ENCODE measurements at places on chromosomes 7 and 10.

- no peak for DNase-seq
Observed at GRCh38 chr7:91050677-91051076, 213.6 kb upstream of the FZD1 start.

- no peak for DNase-seq
Observed at GRCh38 chr7:27686315-27686714, 23.6 kb upstream of the HIBADH start.

DNA sequence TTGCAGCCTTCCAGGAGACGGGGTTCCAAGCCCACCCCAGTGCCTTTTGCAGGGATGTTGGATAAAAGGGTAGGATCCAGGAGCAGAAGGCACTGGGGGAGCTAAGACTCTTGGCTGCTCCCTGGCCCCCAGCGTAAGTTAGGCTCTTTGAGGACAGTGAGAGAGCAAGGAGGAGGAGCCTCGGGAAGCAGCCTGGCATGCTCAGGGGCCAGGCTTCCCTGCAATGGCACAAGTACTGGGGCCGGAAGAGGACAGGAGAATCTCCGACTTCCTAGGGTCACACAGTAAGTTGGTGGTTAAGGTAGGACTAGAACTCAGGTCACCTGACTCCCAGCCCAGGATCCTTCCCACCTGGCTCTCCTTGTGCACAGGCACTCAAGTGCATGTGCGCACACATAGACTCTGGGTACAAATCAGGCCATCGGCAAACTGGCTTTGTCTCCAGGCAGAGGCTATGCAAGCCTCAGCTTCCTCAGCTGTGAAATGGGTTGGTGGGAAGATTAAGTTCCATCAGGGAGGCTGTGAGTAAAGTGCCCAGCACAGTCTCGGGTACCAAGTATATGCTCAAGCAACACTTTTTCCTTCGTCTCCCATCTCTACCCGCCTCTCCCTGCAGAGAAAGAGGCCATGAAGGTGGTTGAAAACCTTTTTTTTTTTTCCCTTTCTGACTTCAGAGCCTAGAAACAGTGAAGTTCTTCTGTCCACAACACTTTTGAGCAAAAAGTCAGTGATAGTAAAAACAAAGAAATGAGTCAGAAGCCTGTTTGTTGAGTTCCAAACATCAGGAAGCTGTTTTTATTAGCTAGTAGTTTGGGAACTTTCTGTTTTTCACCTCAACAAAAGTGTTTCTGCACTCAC, 79.1 kb downstream of the NEURL1 start:
- DNase-seq, result no peak

DNA sequence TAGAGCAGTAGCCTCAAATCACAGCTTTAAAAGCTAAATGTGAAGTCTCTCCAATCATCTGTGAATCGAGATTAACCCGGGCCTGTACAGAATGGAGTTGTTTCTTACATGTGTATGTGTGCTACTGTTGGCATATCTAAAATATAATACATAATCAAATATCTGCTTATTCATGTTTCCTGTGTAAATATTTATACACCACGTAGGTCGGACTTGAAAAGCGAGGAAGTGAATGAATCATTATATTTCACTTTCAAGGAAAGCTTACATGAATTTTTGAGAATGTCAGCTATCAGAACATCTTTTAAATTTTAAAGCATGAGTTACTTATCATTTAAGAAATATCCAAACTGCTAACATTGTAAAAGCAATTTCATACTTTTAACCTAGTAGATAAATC, 233.3 kb downstream of the SLC25A13 start:
- DNase-seq, result no peak

DNA sequence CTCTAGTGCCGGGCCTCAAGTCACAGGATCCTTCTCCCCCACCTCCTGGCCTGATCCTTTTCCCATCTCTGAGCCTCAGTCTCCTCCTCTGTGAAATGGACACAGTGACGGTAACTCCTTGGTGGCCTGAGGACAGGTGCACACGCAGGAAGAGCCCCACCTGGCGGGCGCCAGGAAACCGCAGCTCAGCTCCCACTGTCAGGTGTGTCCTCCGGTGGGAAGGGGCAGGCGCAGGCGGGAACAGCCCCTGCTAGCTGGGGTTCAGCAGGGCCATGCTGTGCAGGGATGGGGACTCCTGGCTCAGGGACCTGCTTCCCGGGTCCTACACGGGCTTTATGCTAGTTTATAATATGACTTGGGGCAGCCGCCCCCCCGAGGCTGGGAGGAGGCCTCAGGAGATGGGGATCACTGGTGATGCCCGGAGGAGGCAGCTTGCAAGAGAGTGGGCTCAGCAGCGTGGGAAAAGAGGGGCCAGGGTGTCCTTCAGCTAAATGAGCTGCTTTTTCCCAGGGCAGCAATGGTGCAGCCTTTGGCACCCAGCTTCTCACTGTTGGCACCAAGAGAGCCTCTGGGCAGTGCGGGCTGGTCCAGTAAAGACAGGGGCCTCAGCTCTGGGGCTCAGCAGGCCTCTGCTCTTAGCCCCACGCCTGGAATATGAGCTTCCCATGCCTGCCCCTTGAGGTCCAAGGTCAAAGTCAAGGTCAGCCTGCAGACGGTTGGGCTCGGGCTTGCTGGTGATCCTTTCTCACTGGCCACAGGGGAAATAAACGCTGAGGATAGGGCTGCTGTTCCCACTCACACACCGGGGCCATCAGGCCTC, 68.0 kb upstream of the FAM20C start:
- DNase-seq, result no peak

- no peak for DNase-seq
Observed at GRCh38 chr7:18177815-18178660, 150.4 kb upstream of the PRPS1L1 start.

DNA sequence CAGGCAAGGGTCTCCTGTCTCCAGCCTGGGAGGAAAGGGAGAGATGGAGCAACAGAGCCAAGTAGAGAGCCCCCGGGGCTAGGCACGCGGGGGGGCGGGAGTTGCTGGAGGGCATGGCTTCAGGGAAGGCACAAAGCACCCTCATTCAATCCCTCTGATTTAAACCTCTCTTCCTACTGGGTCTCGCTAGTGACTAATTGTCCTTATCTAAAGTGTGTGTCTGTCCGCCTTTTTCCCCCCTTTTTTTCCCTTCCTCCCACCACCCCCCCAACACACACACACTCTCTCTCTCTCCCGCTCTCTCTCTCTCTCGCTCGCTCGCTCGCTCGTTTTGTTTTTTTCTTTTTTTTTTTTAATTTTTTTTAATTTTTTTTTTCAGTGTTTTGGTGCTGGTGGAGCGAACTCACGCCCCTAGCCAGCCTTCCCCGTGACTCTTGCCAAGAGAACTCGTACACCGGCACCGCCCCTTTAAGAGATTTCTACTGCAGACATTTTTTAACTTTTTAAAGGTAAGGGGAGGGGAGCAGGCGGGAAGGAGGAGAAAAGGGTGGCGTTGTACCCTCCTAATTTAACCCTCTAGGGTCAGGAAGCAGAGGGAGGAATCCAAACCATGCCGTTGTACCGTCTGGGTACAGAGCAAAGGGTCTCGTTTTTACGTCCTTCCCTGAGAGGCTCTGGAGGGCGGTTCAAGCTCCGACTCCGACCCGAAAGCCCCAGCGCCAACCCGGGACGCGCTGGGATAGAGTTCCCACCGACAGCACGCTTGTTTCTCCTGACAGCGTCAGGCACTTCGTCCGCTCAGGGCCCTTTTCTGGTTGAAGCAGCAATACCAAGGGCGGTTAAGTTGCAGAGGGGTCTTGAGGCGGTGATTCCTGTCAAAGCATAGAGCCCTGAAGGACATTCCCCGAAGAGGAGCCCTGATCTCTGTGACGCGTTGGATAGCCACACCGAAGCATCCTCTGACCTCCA, at the start of gene HPSE2:
Gene HPSE2 (minus strand): TSS at position 195 of the 969 bp plus-strand sequence.
- DNase-seq, result no peak

DNA sequence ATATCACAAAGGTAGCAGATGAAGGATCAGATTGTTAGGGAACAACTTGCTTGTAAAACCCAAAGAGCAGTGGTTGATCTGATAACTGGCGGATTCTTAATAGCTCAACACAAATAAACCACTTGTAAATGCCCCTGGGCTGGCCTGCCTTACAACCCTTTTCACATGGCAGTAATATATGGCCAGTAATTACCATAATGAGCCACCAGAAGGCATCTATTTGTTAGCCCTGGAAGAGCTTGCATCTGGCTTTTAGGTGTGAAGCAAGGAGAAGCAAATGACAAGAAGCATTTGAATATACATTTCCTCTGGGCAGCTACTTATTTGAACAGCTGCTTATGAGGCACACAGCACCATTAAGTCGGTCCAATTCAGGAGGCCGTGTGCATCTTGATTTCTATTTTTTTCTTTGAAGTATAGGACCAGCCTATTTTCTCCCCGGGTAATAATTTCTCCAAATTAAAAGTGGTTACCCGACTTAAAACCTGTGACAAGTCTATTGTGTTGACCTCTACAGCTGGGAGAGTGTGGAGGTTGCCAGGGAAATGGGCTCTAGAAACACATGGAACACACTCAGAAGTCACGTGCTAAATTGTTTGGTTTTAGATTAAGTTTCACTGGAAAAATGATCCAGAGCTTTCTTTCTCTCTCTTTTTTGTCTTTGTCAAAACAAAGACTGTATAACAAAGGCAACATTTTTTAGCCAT, 113.4 kb downstream of the SEM1 start:
- DNase-seq, result no peak

Measured in activated CD4-positive, alpha-beta T cell treated with anti-CD3 and anti-CD28 coated beads for 4 hours (primary cell).